ENCODE measurements at places on chromosomes 1 and 21.

DNA sequence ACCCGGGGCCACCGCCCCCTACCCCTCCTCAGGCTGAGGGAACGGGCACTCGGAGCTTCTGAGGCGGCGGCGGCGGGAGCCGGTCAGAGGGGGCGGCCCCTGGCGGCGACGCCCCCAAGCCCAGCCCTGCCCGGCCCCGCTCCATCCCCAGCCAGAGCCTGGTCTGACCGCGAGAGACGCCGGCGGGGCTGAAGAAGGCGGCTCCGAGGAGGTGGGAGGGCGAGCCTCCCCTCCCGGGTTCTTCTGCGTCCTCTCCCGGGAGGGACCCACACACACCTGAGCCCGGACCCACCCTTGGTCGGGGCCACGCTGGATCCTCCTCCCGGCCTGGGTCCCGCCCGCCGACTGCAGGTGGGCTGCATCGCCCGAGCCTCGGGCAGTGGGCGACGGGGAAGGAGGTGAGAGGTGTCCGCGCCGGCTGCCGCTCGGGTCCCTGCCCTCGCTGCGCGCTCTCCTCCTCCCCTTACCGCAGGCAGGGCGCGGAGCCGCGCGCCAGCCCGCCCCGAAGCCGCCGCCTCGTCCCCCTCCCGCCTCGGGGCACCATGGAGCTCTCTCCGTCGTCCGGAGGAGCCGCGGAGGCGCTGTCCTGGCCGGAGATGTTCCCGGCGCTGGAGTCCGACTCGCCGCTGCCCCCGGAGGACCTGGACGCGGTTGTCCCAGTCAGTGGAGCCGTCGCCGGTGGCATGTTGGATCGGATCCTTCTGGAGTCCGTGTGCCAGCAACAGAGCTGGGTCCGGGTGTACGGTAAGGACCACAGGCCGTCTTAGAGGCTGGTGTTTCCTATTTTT is at the start of gene RASAL2:
TSS of gene RASAL2 (plus strand) at position 154 of the 788 bp plus-strand sequence. CDS start at position 543, 389 bp downstream.
- peak; percentile 84 for DNase-seq

- DNase-seq, result no peak
Measured at GRCh38 chr1:43214501-43215444, 42.6 kb downstream of the CFAP57 start.

DNA sequence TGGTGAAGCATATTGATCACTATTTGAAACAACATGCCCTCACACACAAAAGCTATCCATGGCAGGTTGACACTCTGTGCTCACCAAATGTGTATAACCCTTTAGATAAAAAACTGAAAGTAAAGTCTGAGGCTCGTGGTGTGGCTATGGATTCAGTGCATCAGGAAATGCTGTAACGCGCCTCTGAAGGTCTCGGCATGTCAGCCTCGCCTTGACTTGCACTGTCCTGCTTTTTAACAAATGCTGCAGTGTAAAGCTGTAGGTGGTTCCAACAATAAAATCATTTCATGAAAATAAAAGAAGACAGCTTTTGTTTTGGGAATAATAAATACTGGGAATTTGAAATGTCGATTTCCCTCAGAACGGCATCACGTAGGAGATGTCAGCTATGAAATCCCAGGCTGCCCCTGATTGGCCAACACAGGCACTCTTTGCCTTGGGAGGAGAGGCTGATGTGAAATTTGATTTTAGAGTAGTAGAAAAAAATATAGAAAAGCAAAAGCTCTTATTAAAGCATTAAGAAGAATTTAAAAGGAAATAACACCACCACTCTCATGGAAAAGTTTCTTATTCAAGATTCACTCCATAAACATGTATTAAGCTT is 168.2 kb downstream of the DSCAM start:
- DNase-seq, result no peak

GRCh38 chr1:91011726-91012125 is 10.1 kb downstream of the ZNF644 start:
- no peak for DNase-seq

GRCh38 chr1:236888903-236889302 is 93.8 kb downstream of the MTR start:
- DNase-seq, result peak; percentile 64

DNA sequence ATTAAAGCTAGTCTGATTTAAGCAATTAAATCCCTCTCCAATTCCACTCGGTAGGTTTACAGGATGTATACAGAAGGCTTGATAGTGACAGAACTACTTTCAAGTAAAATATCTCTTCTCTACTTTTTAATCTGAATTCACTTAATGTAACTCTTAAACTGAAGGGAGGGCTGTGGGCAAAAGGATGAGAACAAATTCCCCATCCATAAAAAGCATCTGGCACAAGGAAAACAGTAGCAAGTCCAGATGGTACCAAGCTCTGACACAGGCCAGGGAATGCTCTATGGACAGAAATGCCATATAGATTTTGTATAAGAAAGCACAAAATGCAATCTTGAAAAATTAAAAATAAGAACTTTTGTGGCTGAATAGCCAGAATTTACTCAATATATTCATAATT is 53.1 kb upstream of the USH2A start:
- no peak for DNase-seq

- no peak for DNase-seq
Measured at GRCh38 chr1:84842748-84843231, 50.2 kb downstream of the LPAR3 start.

- DNase-seq, result no peak
Measured at GRCh38 chr21:31772674-31773555, 41.0 kb upstream of the SCAF4 start.

- peak; percentile 81 for DNase-seq
Measured at GRCh38 chr1:110235181-110235833, 25.2 kb downstream of the KCNC4 start.

DNA sequence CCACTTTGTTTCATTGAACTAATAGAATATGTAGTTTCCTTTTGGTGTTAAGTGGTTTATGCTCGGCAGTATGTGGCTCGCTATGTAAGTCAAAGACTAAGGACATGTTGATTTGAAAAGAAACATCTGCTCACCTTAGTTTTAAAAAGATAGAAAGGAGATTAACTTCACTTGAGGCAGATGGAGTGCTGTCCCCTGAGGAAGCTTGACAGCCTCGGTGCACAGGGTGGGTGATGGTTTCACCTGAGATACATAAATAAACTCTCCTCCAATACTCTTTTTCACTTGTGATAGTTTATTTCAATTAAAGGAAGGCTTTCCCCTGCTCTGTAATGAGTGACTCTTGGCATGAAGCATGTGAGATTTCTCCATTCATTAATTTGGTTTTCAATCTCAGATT is 70.8 kb upstream of the FMN2 start:
- no peak for DNase-seq

DNA sequence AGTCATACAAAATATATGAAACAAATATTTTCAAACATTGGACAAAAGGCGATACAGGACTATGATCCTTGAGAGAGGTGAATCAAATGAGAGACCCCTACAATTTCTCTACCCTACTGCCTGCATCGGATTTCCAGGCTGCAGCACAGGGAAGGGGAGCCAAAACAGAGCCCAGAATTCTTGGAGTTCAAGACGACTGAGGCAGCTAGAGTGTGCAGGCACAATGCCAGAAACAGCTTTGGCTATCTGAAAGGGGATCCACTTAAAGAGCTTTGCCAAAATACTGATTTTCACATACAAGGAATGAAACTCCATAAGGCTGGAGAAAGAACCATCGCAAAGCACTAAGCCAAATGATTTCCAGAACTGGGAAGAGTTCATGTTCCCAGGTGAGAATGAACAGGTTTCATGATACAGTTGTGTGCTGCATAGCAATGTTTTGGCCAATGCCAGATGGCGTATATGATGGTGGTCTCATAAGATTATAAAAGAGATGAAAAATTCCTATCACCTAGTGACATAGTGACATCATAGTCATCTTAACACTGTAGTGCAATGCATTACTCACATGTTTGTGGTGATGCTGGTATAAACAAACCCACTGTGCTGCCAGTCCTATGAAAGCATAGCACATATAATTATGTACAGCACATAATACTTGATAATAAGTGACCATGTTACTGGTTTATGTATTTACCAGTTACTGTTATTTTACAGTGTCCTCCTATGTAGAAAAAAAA is 77.5 kb downstream of the KCND3 start:
- DNase-seq, result no peak

GRCh38 chr1:172485626-172486025 is 41.8 kb upstream of the PIGC start:
- no peak for DNase-seq

DNA sequence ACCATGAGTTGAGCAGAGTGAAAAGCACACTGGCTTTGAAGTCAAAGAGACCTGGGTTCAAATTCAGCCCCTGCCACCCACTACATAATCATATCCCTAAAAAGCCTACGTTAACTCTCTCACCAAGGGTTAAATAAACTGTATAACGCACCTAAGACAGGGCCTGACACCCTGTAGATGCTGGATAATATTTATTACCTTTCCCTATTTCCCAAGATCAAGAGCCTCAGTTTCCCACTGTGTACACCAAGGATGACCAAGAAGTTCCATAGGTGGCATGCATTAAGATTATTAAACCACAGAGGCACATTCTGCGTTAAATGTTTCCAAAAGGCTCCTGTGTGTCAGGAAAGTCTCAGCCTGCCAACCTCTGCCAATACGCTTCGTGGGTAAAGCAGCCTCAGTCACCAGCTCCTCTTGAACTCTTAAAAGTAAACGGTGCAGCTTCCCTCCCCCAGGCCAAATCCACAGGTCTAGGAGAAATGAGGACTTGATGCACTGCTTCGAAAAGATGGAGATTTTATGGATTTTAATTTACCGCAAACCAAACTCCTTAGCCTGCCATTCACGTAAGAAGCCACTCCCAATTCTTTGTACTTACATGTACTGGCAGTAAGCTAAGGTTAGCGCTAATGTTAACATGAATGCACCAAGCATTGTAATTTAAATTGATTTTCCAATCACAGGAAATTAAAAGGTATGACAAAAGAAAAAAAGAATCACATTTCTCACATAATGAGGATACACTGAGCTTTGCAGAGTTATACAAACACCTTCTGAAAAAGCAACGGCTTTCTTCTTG is 2.6 kb downstream of the USP24 start:
- DNase-seq, result no peak

DNA sequence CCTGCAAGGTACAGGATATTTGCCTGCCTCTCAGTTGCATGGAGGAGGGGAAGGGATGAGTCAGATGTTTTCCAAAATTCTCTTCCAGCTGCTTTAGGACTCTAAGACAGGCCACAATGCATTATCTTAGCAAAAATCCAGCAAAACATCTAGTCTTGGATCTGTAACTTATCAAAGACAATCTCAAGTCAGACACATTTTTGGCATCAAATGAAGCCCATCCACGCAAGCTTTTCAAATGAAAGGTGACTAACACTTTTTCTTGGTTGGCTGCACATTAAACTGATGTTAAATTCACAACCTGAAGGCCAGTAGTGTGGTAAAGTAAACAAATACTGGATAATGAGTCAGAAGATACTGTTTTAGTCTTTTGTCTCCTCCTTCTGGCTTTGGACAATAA is 21.3 kb downstream of the FAM78B start:
- no peak for DNase-seq

GRCh38 chr1:44417351-44418021 is 12.4 kb downstream of the RNF220 start:
- peak; percentile 81 for DNase-seq

DNA sequence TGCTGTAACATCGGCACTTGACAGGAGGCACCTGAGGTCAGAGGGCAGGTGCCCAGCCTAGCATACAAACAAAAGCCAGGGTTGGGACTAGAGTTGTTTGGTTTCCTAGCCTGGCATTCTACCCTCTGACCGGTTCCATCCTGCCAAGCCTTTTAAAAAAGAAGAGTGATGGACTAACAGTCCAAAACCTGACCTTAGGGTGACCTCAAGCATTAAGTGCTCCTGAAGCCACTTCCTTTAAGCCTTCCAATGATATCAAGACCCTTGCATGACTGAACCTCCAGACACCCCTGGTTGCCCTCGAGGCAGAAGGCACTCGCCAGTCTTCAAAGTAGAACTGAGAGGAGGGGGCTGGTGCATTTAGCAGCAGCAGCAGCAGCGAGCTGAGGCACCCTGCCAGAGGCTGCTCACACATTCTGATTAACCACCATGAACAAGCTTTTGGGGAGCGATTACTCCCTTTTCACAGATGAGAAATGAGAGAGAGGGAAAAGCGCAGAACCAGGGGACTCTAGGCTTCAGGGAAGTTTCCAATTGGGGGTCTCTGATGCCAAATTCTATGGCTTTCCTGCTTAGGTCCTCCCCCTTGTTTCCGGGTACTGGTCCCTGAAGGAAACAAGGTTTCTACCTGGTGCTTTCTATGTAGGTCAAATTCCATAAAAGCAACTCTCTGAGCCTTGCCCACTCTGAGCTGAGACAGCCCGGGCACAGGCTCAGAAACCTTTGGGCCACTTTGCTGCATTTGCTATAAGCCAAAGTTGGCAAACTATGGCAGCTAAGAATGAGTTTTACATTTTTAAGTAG is 9.2 kb downstream of the SLC2A1 start:
- no peak for DNase-seq

- DNase-seq, result no peak
Measured at GRCh38 chr1:100989306-100990077, 36.1 kb downstream of the DPH5 start.

- no peak for DNase-seq
Measured at GRCh38 chr1:234295626-234296025, 77.6 kb upstream of the COA6 start.

DNA sequence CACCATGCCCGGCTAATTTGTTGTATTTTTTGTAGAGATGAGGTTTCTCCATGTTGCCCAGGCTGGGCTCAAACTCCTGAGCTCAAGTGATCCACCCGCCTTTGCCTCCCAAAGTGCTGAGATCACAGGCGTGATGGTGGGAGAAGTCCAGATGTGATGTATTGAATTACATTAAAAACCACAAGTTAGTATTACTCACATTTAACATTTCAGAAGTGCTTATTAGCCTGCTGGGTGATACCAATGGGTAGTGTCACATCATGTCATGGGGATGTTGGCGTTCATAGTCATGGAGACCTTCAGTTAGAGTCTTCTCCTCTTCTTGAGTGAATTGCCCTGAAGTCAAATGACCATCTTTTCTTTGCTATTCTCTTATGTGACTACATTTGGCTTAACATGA is 63.6 kb upstream of the VAMP3 start:
- no peak for DNase-seq

DNA sequence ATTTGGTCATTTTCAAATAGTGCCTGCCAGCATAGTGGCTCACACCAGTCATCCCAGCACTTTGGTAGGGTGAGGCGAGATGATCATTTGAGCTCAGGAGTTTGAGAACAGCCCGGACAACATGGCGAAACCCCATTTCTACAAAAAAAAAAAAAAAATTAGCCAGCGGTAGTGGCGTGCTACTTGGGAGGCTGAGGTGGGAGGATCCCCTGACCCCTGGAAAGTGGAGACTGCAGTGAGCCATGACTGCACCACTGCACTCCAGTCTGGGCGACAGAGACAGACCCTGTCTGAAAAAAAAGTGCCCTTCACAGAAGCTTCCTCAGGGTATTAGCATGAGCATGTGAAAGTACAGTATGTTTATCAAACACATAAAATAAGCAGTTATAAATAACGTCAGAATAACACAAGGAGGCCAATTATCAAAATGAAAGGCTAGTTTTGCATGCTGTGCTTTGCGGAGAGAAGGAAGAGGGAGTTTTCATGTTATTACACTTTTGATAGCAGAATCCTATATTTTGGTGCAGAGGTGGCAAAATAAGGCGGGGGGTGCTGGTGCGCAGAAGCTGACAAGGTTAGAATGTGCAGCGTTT is 781 bp upstream of the METTL13 start:
- no peak for DNase-seq
